ENCODE measurements at places on chromosomes 1 and 21. TPM values are rescaled to one million over a fixed set of nuclear protein-coding genes. Genes with fewer than 3 reads are reported as not detected.

GRCh38 chr21:46100020-46100419, 2.1 kb downstream of the COL6A2 start:
- DNase-seq = no peak

- no peak for DNase-seq
Measured at GRCh38 chr1:56816909-56817308, 2.3 kb downstream of the FYB2 start.

Gene EVI5
- 51.8 TPM for total RNA-seq

- DNase-seq = no peak
Measured at GRCh38 chr1:93710499-93711453, 29.1 kb upstream of the BCAR3 start.

Gene LEFTY2
- not detected for total RNA-seq

Gene LIN28A
- total RNA-seq = not detected

Gene GBP3
- total RNA-seq = 39.1 TPM

GRCh38 chr1:92845908-92846307, 14.1 kb downstream of the RPL5 start:
- no peak for DNase-seq

DNA sequence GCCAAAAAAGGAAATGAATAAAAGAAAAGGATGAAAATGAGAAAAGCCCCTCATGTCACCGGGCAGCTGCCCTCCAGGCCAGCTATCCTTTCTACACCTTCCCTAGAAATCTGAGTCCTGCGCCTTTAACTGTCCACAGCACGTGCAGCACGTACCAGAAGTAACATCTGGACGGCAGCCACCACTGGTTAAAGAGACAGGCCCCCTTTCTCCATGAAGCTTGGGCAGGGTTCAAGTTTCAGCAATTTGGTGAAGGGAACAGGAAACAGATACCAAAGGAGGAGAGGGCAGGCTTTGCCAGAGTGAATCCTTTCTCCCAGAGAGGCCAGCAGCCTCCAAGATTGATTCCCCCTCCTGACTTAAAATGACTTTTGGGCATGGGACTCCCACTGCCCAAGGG, 3.6 kb upstream of the KIAA2013 start:
- DNase-seq = peak; percentile 94

GRCh38 chr1:227948493-227949260, 945 bp upstream of the WNT9A start:
- peak; percentile 88 for DNase-seq

Gene NOL9
- 32.1 TPM for total RNA-seq

GRCh38 chr1:110829955-110830553, 42.9 kb upstream of the CD53 start:
- DNase-seq = no peak

DNA sequence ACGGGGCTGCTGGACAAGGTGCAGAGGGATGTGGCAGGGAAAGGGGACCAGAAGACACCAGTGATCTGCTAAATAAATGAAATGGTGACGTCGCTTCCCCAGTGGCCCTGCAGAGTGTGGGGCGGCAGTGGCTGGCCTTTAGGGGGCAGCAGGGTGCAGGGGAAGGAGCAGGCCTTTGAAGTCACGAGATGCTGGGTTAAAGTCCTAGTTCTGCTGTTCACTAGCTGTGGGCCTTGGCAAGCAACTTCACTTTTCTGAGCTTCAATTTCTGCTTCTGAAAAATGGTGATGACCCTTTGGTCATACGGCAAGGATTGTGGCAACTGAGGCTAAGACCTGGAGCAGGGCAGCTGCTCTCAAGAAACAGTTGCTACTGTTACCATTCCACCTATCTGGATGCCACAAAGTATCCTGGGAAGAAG, 9.2 kb upstream of the GALE start:
- DNase-seq = peak; percentile 92

Gene OR2T1
- not detected for total RNA-seq

DNA sequence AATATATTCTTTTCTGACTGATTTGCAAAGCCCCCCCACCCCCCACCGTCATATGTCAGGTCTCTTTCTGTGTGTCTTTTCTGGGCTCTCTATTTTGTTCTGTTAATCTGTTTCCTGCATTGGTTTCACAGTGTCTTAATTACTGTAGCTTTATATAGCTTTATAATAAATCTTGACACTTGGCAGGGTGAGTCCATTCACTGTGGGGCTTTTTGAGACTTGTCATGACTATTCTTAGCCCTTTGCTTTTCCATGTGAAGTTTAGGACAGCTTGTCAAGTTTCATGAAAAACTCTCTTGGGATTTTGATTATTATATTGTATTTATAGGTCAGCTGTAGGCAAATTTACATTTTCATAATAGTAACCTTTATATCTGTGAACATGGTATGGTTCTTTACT, 50.4 kb downstream of the MIGA1 start:
- no peak for DNase-seq

DNA sequence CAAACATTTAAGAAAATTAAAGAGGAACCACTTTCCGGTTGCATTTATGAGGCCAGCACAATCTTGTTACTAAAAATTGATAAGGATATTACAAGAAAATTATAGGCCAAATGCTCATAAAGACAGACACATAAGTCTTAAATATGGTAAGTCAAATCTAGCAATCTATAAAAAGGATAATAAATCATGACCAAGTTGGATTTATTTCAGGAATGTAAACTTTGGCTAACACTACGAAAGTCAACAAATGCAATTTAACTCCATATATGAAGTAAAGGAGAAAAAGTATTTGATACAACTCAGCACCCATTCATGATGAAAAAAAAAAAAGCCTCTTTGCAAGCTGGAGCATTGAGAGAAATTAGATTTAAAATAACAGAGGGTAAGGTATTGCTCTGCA, 6.3 kb downstream of the HHAT start:
- DNase-seq = no peak

DNA sequence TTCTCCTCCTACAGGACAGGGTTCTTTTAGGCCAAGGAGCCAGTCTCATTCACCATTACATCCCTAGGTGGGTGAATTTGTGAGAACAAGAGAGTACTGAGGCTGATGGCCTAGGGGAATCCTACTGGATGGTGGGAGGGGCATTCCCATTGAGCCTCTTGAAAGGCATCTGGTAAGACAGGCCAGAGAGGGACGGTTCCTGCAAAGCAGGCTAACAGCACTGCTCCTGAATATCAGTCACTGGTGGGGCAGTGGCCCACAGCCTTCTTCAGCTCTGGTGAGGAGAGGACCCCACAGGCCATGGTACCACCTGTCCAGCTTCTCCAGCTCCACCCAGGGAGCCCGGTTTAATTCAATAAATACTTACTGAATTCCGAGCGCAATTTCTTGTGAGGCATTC, 125.9 kb upstream of the EDN2 start:
- DNase-seq = no peak

GRCh38 chr1:234771642-234772344, 161.8 kb upstream of the IRF2BP2 start:
- peak; percentile 58 for DNase-seq

Gene AMIGO1
- total RNA-seq = 2.5 TPM

Gene DNAJC28
- total RNA-seq = 4.0 TPM

Gene GPR137B
- 28.9 TPM for total RNA-seq

Gene KIF17
- total RNA-seq = 0.36 TPM

- peak; percentile 23 for DNase-seq
Measured at GRCh38 chr1:170732252-170732588, 68.3 kb downstream of the PRRX1 start.

GRCh38 chr21:29581393-29581792, 282.7 kb downstream of the BACH1 start:
- DNase-seq = no peak

Gene ARTN
- total RNA-seq = not detected

DNA sequence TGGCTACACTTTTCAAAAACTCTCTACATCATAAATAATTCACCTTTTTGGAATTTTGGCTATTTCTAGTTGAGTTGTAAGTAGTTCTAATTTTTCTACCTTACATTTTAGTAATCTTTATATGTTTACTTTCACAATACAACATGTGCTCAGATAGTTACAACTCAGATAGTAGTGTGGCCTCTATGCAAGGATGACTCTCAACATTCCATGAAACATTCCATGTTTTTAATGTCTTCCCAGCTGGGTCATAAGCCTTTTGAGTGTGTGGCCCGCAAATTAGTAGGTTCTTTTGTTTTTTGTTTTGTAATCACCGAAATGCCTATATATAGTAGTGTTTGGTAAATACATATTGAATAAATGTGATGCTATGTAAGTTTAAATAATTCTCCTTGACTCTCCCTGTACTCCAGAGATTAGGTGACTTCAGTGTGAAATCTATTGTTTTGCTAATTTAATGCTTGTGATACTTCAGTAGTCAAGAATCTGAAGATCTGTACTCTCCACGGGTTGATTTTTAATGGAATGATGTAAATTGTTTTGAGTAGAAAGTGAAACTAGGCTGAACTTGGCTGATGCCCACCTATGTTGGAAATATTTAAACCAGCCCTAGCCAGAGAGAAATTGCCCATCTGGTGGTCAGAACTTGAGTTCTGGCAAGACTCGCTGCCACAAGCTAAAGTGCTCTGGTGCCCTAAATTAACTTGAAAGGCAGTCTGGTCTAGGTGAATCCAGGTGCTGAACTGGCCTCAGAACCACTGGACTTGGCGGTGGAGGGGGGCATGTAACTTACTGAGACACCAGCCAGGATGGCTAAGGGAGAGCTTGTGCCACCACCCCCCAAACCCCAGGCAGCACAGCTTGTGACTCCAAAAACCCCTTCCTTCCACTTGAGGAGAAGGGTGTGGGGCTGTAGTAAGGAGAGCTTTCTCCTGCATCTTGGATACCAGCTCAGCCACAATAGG, 165.6 kb downstream of the USP25 start:
- DNase-seq = peak; percentile 29

All from osteoblast (primary cell).